Gastroesophageal sphincter (tissue), 4 donors: ENCODE measurements at places on chromosomes 1 and 21.
A peak's percentile ranks its signal among the peaks of the same experiment; 100 is the strongest.

GRCh38 chr1:212098310-212098709, 62.8 kb downstream of the DTL start:
- no peak overlapping the region for H3K27ac ChIP-seq
- H3K36me3 ChIP-seq = no peaks in the 10 kb centered on the region
- H3K4me3 ChIP-seq = no peak overlapping the region
- no peak for ATAC-seq
- no peaks in the 10 kb centered on the region for H3K27me3 ChIP-seq
- no peaks in the 10 kb centered on the region for H3K4me1 ChIP-seq

DNA sequence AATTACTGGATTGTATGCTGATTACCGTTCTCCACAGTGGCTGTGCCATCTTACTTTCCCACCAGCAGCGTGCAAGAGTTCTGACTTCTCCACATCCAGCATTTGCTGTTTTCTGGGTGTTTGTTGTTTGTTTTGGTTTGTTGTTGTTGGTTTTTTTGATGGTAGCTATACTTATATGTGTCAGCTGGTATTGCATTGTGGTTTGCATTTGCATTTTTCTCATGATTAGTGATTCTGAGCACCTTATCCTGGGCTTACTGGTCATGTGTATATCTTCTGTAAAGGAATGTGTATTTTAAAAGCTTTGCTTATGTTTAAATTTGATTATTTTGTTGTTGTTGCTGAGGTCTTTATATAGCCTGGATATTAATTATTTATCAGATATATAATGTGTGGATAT, 66.9 kb upstream of the MAP1LC3C start:
- no peak for ATAC-seq
- H3K27ac ChIP-seq = no peak overlapping the region
- H3K36me3 ChIP-seq = no peaks in the 10 kb centered on the region
- no peaks in the 10 kb centered on the region for H3K27me3 ChIP-seq
- no peaks in the 10 kb centered on the region for H3K4me1 ChIP-seq

GRCh38 chr21:41121785-41122415, 46.1 kb upstream of the BACE2 start:
- H3K27me3 ChIP-seq = peaks cover 21% of the 10 kb centered on the region
- H3K36me3 ChIP-seq = no peaks in the 10 kb centered on the region
- H3K4me3 ChIP-seq = no peak overlapping the region
- peaks cover 21% of the 10 kb centered on the region for H3K4me1 ChIP-seq
- H3K27ac ChIP-seq = no peak overlapping the region
- peak; percentile 86 for ATAC-seq

- H3K4me3 ChIP-seq = no peak overlapping the region
- H3K27ac ChIP-seq = no peak overlapping the region
- H3K36me3 ChIP-seq = no peaks in the 10 kb centered on the region
- H3K4me1 ChIP-seq = no peaks in the 10 kb centered on the region
- no peaks in the 10 kb centered on the region for H3K27me3 ChIP-seq
Observed at GRCh38 chr1:239268941-239269340, 117.4 kb upstream of the CHRM3 start.

- no peaks in the 10 kb centered on the region for H3K4me1 ChIP-seq
- ATAC-seq = no peak
- H3K27ac ChIP-seq = no peak overlapping the region
Observed at GRCh38 chr1:147840909-147841308, 61.7 kb upstream of the GJA8 start.

DNA sequence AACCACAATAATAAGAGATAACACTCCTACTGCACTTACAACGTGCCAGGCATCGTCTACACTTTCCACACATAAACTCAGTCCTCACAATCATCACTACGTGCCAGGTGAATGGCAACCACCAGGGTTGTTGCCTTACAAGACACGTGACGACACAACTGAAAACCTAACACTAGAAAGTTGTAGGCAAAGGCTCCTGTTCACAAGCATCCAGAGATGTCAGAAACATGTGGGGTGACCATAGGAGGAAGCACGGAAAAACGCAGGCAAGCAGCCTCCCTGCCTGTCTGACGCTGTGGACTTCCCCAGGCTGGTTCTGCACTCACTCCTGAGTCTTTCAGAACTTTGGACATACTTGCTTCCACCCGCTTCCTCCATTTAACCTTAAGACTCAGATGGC, 7.0 kb downstream of the CAPZB start:
- H3K27ac ChIP-seq = peak overlapping the region; percentile 3
- H3K36me3 ChIP-seq = peaks cover 9% of the 10 kb centered on the region
- no peak overlapping the region for H3K4me3 ChIP-seq
- no peaks in the 10 kb centered on the region for H3K27me3 ChIP-seq
- peaks cover 13% of the 10 kb centered on the region for H3K4me1 ChIP-seq

GRCh38 chr1:85366391-85367170, 90.1 kb upstream of the BCL10 start:
- ATAC-seq = no peak
- H3K4me3 ChIP-seq = no peak overlapping the region
- H3K27me3 ChIP-seq = no peaks in the 10 kb centered on the region
- H3K27ac ChIP-seq = no peak overlapping the region

- no peak overlapping the region for H3K27ac ChIP-seq
- peaks cover 99% of the 10 kb centered on the region for H3K36me3 ChIP-seq
- ATAC-seq = no peak
- H3K27me3 ChIP-seq = no peaks in the 10 kb centered on the region
Observed at GRCh38 chr1:39446986-39447567, 44.4 kb upstream of the BMP8A start.

DNA sequence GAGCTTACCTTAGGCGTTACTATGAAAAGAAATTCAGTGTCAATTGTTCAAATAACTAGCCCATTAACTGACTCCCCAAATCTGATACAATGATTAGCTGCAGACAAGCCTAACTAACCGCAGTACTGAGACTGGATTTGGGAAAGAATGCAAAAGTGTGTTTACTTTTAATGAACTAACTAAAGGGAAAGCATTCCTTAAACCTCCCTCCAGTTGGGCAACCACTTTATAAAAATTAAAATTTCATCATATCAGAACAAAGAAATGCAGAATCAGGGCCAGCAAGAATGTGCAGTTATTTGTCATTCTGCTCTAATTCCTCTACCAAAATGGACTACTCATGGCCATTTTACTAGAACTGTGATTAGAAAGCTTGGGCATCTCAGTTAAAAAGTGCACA, 11.7 kb upstream of the NR5A2 start:
- peaks cover 5% of the 10 kb centered on the region for H3K27me3 ChIP-seq
- no peak overlapping the region for H3K4me3 ChIP-seq
- no peak overlapping the region for H3K27ac ChIP-seq
- no peak for ATAC-seq
- no peaks in the 10 kb centered on the region for H3K36me3 ChIP-seq

- H3K27ac ChIP-seq = no peak overlapping the region
- H3K36me3 ChIP-seq = no peaks in the 10 kb centered on the region
- H3K4me3 ChIP-seq = no peak overlapping the region
- no peaks in the 10 kb centered on the region for H3K4me1 ChIP-seq
Observed at GRCh38 chr1:31318146-31318545, 21.3 kb downstream of the ZCCHC17 start.

DNA sequence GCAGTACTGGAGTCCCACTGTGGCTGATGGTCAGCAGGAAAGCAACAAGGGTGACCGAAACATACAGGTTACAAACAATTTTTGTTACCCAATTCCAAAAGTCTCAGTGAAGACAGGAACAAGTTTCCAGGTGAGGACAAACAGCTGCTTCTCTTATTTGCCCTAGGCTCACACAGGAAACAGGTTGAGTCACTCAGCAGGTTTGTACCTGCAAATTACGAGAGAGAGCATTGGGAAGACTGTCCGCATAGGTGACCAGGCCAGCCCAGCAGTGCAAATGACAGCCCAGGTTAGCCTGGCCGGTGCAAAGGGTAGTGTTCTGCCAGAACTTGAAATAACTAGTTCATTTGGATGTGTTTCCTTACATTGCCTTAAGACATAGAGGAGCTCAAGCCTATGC, 40.0 kb upstream of the DSCAM start:
- no peak for ATAC-seq
- H3K36me3 ChIP-seq = no peaks in the 10 kb centered on the region
- no peak overlapping the region for H3K27ac ChIP-seq
- no peaks in the 10 kb centered on the region for H3K27me3 ChIP-seq

GRCh38 chr1:183159960-183160359, 26.1 kb upstream of the LAMC2 start:
- no peaks in the 10 kb centered on the region for H3K4me1 ChIP-seq
- no peak for ATAC-seq
- no peaks in the 10 kb centered on the region for H3K27me3 ChIP-seq

GRCh38 chr1:241045659-241046058, 311.3 kb downstream of the RGS7 start:
- H3K27ac ChIP-seq = no peak overlapping the region
- no peaks in the 10 kb centered on the region for H3K36me3 ChIP-seq
- ATAC-seq = no peak
- H3K27me3 ChIP-seq = no peaks in the 10 kb centered on the region
- H3K4me1 ChIP-seq = no peaks in the 10 kb centered on the region

- no peak overlapping the region for H3K4me3 ChIP-seq
- peaks cover 6% of the 10 kb centered on the region for H3K4me1 ChIP-seq
- no peaks in the 10 kb centered on the region for H3K27me3 ChIP-seq
- peak; percentile 20 for ATAC-seq
- H3K36me3 ChIP-seq = peaks cover 24% of the 10 kb centered on the region
- no peak overlapping the region for H3K27ac ChIP-seq
Observed at GRCh38 chr1:43545695-43546387, 15.2 kb downstream of the PTPRF start.

DNA sequence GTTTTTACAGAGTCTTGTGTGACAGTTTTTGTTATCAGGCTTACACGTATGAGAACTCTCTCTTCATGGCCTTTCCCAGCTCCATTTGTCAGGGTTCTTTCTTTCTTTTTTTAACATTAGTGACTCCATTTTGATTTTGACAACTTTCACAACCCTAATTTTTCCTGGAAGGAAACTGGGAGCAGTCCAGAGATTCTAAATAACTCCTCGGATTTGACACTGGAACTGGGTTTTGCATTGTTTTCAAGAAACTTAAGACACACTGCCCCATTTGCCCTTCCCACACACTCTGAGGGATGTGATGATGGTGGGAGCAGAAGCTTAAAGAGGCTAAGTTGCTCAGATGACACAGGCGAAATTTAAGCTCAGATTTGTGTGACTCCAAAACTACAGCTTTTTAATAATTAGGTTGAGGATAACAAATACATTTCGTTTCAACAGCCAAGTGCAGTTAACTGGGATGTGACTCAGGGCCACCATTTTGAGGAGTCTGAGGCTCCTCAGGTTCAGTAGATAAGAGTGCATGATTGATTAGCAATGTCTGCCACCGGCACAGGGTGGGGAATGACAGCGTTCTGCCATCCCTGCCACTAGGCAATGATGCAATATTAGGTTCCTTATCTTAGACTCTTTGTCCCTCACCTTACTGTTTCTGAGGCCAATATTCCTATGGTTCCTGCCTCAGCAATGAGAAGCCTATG, 95.1 kb upstream of the ATP1A1 start:
- ATAC-seq = no peak
- no peak overlapping the region for H3K27ac ChIP-seq
- H3K27me3 ChIP-seq = no peaks in the 10 kb centered on the region
- no peak overlapping the region for H3K4me3 ChIP-seq
- no peaks in the 10 kb centered on the region for H3K4me1 ChIP-seq

- ATAC-seq = peak; percentile 68
- no peaks in the 10 kb centered on the region for H3K4me1 ChIP-seq
- H3K4me3 ChIP-seq = no peak overlapping the region
- no peak overlapping the region for H3K27ac ChIP-seq
Observed at GRCh38 chr1:159951551-159951950, 2.5 kb downstream of the SLAMF9 start.

GRCh38 chr1:207993477-207994445, 82.8 kb upstream of the CD34 start:
- peaks cover 13% of the 10 kb centered on the region for H3K27me3 ChIP-seq
- no peak overlapping the region for H3K27ac ChIP-seq
- no peak for ATAC-seq
- peaks cover 7% of the 10 kb centered on the region for H3K4me1 ChIP-seq
- no peak overlapping the region for H3K4me3 ChIP-seq

GRCh38 chr1:23953020-23953419, 6.6 kb upstream of the PNRC2 start:
- no peak overlapping the region for H3K4me3 ChIP-seq
- H3K4me1 ChIP-seq = no peaks in the 10 kb centered on the region
- ATAC-seq = no peak
- no peaks in the 10 kb centered on the region for H3K36me3 ChIP-seq
- H3K27me3 ChIP-seq = no peaks in the 10 kb centered on the region

DNA sequence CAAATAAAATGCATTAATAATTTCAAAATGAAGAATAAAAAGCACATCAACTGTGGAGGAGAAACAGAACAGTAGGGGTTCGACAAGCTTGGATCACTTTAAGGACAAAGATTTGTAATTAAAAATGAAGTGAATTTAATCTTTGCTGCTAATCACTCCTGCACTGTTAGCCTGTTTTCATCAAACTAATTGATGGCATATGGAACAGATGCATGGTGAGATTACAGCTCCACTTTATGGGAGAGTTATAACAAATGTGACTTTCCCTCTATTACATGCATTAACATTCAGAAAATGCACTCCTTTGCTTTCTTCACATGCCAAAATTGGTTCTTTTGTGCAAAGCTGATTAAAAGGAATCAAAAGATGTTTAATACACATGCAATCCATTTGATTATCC, 207.2 kb upstream of the C21orf91 start:
- H3K4me3 ChIP-seq = no peak overlapping the region
- H3K4me1 ChIP-seq = no peaks in the 10 kb centered on the region
- ATAC-seq = no peak
- no peaks in the 10 kb centered on the region for H3K36me3 ChIP-seq
- H3K27me3 ChIP-seq = no peaks in the 10 kb centered on the region
- H3K27ac ChIP-seq = no peak overlapping the region

- H3K36me3 ChIP-seq = no peaks in the 10 kb centered on the region
- no peak for ATAC-seq
- H3K4me1 ChIP-seq = no peaks in the 10 kb centered on the region
- peaks cover 29% of the 10 kb centered on the region for H3K27me3 ChIP-seq
Observed at GRCh38 chr1:240608707-240609106, 3.2 kb downstream of the GREM2 start.

- peaks cover 85% of the 10 kb centered on the region for H3K27me3 ChIP-seq
- no peaks in the 10 kb centered on the region for H3K36me3 ChIP-seq
Observed at GRCh38 chr1:18285538-18285924, 177.9 kb downstream of the IGSF21 start.
